ENCODE measurements at places on chromosomes 12 and 14. TPM values are rescaled to one million over a fixed set of nuclear protein-coding genes. Genes with fewer than 3 reads are reported as not detected.

The SVOP gene
- total RNA-seq: not detected

The HOXC11 gene
- total RNA-seq: not detected

The KRT71 gene
- total RNA-seq: not detected

The EVL gene
- total RNA-seq: 678 TPM

The MOAP1 gene
- total RNA-seq: 127 TPM

The NELL2 gene
- total RNA-seq: 142 TPM

The FRMD6 gene
- 1.5 TPM for total RNA-seq

The KRT74 gene
- 0.34 TPM for total RNA-seq

The CIROP gene
- not detected for total RNA-seq

The RTL1 gene
- not detected for total RNA-seq

The NRXN3 gene
- not detected for total RNA-seq

The KRT75 gene
- total RNA-seq: not detected

The ETV6 gene
- 30.2 TPM for total RNA-seq

The CNIH1 gene
- total RNA-seq: 55.9 TPM

The INHBE gene
- not detected for total RNA-seq

The SYT1 gene
- not detected for total RNA-seq

Measured in CD4-positive, alpha-beta T cell (primary cell).